ENCODE measurements at places on chromosomes 2 and 18. TPM values are rescaled to one million over a fixed set of nuclear protein-coding genes. Genes with fewer than 3 reads are reported as not detected.
A peak's percentile ranks its signal among the peaks of the same experiment; 100 is the strongest.

The ABCG8 gene
- not detected for total RNA-seq

The RGPD4 gene
- not detected for total RNA-seq

The SULT1C4 gene
- not detected for total RNA-seq

The THSD7B gene
- total RNA-seq: 0.49 TPM

The PLEKHH2 gene
- 4.3 TPM for total RNA-seq

The LRP2 gene
- 0.70 TPM for total RNA-seq

The TOGARAM2 gene
- total RNA-seq: 4.3 TPM

The ANKRD62 gene
- not detected for total RNA-seq

The LYG2 gene
- not detected for total RNA-seq

The RNF125 gene
- 43.3 TPM for total RNA-seq

The SNORC gene
- total RNA-seq: 4.1 TPM

The RIT2 gene
- total RNA-seq: not detected

GRCh38 chr2:236370847-236371409 is 106.7 kb upstream of the ASB18 start:
- no peak for DNase-seq

DNA sequence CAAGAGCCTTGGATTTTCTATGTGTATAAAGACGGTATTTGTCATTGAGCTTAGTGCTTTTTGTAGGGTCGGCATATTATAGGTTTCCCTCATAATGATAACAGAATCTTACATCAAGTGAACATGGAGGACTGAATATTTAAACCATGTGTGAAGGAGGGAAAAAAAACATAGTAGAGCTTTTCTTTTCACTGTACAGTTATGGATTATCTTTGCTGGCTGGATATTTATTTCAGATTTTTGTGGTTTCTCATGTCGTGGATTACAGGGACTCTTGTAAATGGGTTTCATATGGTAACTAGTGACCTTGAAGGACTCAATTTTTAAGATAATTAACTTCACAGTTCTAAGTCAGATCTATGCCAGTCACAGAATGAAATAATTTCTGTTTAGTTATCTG is 330.2 kb upstream of the NRP2 start:
- no peak for DNase-seq

GRCh38 chr2:28972778-28973335 is 8.2 kb upstream of the TOGARAM2 start:
- no peak for DNase-seq

GRCh38 chr2:124333784-124334183 is 308.7 kb downstream of the CNTNAP5 start:
- no peak for DNase-seq

GRCh38 chr2:30985493-30986230 is 152.6 kb downstream of the GALNT14 start:
- DNase-seq: no peak

DNA sequence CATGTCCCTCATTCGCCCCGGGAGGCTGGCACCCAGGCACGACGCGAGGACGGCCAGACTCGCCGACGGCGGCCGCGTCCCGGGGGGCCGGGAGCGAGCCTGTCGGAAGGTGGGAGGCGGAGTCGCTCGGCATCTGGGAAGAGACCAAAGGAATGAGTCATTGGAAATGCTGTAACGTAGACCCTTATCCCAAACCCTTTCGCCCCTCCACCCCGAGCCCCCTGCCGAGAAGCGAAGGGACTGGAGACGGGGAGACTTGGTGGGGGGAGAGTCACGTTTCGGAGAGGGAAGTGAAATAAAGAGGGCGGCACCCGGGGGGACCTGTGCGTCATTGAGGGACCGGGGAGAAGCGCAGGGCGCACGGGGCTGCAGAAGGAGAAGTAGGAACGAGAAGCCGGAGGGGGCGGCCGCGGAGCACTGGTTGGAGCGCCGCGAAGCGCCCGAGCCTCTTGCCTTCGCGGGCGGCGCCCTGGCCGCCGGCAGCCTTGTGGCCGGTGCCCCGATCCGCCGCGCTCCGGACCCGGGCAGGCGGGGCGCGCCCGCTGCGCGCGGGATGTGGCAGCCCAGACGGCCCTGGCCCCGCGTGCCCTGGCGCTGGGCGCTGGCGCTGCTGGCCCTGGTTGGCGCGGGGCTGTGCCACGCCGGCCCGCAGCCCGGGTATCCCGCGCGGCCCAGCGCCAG is at the start of gene EMILIN2:
Gene EMILIN2, plus strand, starts transcription at position 371 of the 681 bp plus-strand sequence. Its CDS starts 183 bp downstream, at position 554.
- peak; percentile 65 for DNase-seq

DNA sequence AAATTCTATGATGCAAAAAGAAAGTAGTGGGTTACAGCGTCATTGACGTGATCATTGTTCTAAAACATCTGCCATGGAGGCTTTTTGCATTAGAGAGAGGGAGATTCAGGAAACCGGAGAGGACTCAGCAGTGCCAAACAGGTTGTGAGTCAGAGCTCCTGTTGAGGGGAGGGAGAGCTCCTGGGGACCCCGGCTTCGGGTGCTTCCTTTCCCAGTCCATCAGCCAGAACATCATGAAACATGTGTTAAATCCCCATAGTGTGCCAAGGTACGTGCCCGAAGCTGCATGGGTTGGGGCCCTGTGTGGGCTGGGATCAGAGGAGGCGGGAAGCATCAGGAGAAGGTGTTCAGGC is 791 bp upstream of the CYRIA start:
- DNase-seq: peak; percentile 12

GRCh38 chr2:98161186-98161585 is 74.2 kb downstream of the VWA3B start:
- no peak for DNase-seq

DNA sequence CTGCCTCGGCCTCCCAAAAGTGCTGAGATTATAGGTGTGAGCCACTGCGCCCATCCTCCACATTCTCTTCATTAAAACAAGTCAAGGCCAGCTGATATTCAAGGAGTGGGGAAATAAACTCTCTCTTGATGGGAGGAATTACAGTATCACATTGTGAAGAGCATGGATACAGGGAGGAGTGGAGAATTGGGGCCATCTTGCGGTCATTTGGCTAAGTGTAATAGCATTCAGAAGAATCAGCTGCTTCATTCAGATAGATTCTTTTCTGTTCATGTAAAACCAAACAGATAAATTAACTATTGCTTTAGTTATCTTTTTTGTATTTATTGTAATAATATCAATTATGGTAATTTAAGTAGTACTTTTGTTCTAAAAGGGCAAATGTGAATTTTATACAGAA is 156.3 kb downstream of the UBR3 start:
- DNase-seq: no peak

Data from activated T-cell treated with anti-CD3 and anti-CD28 coated beads, Interleukin-2, amount 50 U/mL, for 72 hours (primary cell).